Stimulated activated CD4-positive, alpha-beta T cell treated with anti-CD3 and anti-CD28 coated beads, Interleukin-1b, Interleukin-23, amount 100 ng/mL, for 48 hours (primary cell): ENCODE measurements at places on chromosomes 5 and 9.

DNA sequence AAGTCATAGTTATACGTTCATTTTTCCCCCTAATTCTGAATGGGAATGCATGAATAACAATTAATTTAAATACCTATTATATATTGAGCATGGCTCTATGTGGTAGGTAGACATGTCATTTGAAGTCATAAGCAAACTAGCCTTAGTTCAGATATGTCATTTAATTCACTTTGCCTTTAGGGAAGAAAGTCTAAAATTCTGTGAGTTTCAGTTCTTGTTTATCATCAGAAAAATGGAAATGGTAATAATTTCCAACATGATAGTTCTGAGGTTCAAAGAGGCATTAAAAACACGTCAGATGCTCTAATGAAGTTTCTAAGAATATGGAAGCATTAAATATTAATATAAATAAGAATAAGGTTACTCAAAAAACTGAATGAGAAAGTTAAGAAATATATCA is 13.1 kb upstream of the ANXA1 start:
- no peak for DNase-seq

DNA sequence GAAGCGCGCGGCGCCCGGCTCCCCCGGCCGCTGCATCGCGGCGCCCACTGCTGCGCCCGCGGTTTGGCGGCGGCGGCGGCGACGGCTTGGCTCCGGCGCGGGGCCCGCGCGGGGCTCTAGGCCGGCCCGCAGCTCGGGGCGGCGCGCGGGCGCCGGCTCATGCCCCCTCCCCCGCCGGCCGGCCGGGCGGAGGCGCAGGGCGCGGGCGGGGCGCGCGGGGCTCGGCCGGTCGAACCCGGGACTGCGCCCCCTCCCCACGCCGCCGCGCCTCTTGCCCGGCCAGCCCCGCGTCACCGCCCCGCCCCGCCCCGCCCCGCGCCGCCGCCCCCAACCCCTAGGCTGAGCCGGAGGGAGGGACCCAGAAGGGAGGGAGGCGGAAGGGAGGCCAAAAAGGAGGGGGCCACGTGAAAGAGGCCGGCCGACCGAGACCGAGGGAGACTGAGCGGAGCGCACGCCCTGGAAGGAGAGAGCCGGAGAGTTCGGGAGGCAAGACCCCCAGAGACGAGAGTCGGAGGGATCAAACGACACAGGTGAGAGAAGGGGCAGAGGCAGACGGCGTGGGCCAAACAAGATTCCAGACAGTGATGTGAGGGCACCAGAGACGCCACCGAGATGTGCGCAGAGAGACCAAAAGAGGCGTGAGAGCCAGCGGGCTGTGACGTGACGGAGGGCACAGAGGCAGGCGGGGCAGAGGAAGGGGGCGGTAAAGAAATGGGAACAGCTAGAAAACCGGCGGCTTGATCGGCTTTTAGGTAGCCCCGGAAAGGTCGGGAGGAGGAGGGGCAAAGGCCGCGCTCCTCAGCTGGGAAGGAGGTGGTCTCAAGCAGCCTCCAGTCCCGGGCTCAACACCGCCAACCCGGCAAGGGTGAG is at the start of gene BARX1:
Gene BARX1 (minus strand): TSS at position 245 of the 870 bp plus-strand sequence. CDS start 209 bp downstream, at position 36.
- DNase-seq, result no peak

- no peak for DNase-seq
These were observed 123.9 kb downstream of the ADAMTS2 start for GRCh38 chr5:179221196-179221876.

- peak; percentile 76 for DNase-seq
These were observed 20.8 kb downstream of the CAVIN4 start for GRCh38 chr9:100598641-100599145.

DNA sequence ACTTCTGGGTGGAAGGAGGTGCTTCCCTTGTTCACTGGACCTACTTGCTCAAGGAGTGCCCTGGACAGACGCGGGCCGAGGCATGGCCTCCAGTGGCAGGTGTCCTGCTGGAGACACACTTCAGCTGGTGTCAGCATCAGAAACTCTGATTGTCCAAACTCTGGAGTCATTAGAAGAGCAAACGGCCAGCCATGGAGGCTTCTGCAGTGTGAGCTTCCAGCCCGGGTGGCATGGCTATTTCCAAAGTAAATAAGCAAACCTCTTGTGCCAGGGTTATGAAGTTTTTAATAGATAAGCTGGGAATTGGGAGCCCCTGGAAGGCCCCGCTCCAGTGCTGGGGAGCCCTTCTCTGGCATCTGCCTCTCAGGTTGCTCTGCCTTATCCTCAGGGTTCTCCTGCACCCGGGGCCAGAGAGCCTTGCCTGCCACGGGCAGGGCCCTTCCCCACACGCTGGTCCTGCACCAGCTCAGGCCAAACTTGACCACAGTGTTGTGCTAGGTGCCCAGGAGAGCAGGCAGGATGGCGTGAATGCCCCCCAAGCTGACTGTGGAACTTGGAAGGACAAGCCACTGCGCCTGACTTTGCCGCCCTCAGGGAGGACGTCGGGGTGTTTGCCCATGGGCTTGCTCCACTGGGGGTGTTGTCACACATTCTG is 285.6 kb downstream of the GADD45G start:
- DNase-seq, result no peak

DNA sequence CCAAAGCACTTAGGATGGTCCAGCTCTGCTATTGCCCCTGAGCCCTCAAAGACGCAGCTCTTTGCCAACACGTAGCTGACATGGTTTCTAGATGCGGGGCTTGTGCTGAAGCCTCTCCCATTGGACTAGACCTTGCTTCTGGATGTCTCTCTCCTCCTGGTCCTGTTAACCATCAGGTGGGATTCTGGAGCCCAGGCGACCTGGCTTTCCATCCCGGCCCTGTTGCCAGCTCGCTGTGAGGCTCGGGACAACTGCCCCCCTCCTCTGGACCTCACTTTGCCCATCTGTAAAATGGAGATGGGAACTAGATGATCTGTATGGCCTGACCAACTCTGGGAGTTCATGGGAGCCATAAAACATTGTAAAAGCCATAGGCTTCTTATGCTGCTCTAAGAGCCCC is 4.0 kb downstream of the DBH start:
- no peak for DNase-seq

- no peak for DNase-seq
These were observed 274.3 kb downstream of the HTR1A start for GRCh38 chr5:63687854-63688516.

DNA sequence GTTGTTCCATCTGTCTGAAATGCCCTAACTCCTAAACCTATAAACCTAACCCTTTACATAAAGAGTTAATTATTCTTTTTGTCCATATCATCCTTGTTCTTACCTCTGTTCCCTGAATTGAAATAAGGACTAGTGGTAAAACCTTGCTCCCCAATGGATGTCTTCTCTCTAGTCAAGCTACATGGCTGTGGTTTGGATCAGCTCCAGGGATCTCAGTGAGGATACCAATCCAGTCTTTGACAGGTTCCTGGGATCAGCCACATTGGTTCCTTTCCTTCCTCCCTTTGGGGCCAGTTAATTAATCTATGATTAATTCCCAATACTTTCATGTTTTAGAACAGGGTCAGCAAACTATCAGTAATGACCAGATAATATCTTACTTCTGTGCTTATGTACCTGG is 151.6 kb downstream of the SIL1 start:
- DNase-seq, result no peak

- DNase-seq, result no peak
These were observed 49.0 kb downstream of the DAPK1 start for GRCh38 chr9:87546704-87547103.

GRCh38 chr5:145473042-145473642 is 362.0 kb downstream of the PRELID2 start:
- DNase-seq, result no peak

DNA sequence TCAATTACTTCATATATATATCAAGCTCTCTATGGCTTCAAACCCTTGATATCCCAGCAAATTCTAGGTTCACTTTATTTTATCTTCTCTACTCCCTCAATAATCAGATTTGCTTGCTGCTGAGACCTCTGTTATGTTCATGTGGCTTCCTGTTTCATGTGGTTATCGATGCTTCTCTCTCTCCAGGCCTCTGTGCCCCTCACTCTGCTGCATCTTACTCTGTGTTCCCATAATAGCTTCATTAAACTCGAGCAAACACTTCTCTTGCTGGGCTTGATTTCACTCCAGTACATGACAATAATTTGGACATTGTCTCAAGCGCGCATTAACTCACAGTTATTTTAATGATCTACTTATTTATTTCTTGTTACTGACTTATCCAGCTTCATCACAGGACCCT is 798.8 kb downstream of the CDH9 start:
- no peak for DNase-seq

- DNase-seq, result no peak
These were observed 31.4 kb upstream of the ERGIC1 start for GRCh38 chr5:172802567-172803176.

DNA sequence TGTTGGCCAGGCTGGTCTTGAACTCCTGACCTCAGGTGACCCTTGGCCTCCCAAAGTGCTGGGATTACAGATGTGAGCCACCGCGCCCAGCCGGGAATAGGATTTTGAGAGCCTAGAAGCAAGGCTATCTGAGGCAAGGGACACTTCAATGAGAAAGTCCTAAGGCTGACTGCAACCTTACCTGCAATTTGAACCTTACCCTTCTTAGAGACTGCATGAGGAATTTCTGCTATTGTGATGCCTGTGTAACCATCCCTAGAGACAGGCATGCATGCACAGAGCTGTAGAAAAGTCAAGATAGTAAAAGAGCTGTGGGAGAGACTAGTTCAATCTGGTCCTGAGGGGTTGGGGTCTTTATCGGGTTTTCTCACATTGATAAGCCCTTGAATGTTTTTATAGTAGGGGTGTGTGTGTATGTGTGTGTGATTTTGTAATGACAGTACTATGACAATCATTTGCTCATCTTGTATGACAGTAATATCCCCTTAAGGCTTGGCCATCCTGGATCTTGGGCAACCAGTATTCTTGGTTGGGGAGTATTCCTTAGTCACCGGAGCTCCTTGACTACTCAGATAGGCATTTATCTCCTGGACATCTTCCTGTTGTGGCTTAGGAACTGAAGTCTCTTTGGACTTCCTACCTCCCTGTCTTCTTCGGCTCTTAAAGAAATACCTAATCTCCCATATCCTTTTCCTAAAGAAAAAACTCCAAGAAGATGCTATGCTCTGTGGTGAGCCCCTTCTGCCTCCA is 11.2 kb downstream of the DNAJB5 start:
- DNase-seq, result no peak

GRCh38 chr5:112656451-112656850 is 81.2 kb upstream of the APC start:
- DNase-seq, result no peak
